ENCODE measurements at places on chromosomes 6 and 20.

DNA sequence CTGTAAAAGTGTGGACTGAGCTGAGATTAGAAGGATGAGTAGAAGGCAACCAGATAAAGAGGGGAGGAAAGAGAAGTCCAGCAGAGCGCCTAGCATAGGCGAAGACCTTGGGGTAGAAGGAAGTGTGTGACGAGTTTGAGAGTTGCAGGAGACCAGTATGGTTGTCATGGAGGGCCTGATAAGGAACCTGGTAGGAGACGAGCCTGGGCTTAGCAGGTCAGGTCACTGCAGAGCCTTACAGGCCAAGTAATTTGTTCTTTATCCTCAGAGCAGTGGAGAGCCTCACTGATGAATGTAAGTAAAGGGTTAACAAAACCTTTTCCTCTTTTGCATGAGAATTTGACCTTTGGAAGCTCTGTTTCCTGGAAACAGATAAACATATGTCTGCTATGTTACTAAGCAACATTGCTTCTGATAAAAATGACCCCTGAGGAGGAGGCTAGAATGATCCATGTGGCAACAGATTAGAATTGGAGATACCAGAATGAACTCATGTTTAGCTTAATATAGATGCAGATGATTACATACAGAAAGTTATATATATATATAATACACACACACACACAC, 2.9 kb upstream of the TMEM74B start:
- DNase-seq = no peak

GRCh38 chr6:19833947-19834346, 3.2 kb upstream of the ID4 start:
- DNase-seq = no peak

- no peak for DNase-seq
Measured at GRCh38 chr20:2065099-2065498, 36.5 kb upstream of the STK35 start.

- DNase-seq = no peak
Measured at GRCh38 chr6:107064579-107065065, 36.6 kb downstream of the MTRES1 start.

DNA sequence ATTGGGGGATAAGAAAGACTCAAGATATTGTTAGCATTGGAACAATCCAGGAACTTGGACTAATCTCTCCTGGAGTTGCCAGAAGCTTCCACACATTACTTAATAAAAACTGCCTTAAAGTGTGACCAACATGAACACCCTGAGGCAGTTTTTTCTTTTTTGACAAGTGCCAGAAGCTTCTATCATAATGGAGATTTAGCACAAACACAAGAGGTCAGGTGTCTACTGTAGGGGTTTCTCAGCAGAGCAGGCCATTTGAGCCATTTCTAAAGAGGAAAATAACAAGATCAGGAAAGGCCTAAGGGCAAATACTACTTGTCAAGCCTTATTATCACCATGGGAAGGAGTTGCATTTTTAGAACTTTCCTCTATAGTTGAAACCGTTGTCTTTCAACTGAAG, 361.5 kb downstream of the EPM2A start:
- no peak for DNase-seq

- DNase-seq = no peak
Measured at GRCh38 chr6:45388328-45388727, 10.6 kb upstream of the SUPT3H start.

- DNase-seq = no peak
Measured at GRCh38 chr20:58071298-58071697, 157.2 kb downstream of the ANKRD60 start.

- no peak for DNase-seq
Measured at GRCh38 chr6:71929047-71929446, 42.7 kb downstream of the RIMS1 start.

DNA sequence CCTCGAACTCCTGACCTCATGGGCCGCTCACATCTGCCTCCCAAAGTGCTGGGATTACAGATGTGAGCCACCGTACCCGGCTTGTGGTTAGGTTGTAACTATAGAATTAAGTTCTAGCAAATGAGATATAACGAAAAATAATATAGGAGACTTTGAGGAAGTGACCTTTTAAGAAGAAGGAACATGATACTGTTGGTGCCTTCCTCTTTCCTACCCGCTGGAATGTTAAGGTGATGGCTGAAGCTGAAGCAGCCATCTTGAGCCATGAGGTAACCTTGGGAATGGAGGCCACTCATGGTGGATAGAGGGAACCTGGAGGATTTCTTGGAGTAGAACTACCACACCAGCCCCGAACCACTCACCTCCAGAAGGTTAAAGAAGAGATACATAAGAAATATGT, 48.1 kb upstream of the MDGA1 start:
- DNase-seq = no peak

DNA sequence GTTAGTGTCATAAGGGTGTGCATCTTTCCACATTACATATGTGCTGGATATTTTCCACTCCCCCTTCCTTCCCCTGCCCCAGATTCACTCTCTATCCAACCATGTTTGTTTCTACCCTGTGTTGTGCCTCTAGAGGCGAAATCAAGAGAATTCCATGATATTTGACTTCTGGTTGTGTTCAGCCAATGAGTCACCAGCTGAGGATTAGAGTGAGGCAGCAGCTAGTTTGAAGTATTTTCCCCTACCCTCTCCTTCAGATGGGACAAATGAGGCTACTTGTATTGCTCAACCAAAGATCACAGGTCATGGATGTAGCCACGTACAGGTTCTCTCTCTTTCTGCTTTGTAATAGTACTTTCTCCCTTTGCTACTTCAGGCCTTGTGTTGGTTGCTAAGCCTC, 24.5 kb upstream of the OR2J2 start:
- DNase-seq = no peak

- no peak for DNase-seq
Measured at GRCh38 chr6:153016846-153017245, 14.3 kb upstream of the MTRF1L start.

DNA sequence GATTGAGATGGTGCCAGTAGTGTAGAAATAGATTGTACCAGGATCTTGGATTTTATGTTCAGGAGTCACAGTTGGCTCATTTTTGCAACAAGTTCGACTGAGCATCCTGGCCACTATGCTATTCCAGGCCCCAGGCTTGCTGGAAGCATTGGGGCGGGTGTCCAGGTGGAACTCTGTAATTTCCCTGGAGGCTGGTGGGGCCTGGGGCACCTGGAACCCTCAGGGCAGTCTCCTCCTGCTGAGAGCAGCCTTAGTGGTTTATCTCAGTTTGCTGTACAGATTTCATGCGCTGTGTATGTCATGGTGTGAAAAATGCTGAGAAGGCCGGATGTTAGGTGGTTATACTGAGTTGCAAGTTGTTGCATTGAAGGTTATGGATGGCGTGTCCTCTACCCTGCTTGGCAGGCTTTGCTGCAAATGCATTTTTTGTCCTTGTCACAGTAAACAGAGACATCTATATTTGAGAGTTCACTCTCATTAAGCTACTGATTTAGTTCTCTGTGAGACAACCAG, 135.1 kb upstream of the MYLIP start:
- DNase-seq = no peak

- no peak for DNase-seq
Measured at GRCh38 chr20:10312111-10312510, 93.5 kb downstream of the SNAP25 start.

- DNase-seq = no peak
Measured at GRCh38 chr6:43858161-43859153, 88.4 kb downstream of the VEGFA start.

- DNase-seq = no peak
Measured at GRCh38 chr6:22727710-22728109, 158.3 kb downstream of the HDGFL1 start.

- no peak for DNase-seq
Measured at GRCh38 chr6:24332317-24332716, 25.5 kb downstream of the DCDC2 start.

DNA sequence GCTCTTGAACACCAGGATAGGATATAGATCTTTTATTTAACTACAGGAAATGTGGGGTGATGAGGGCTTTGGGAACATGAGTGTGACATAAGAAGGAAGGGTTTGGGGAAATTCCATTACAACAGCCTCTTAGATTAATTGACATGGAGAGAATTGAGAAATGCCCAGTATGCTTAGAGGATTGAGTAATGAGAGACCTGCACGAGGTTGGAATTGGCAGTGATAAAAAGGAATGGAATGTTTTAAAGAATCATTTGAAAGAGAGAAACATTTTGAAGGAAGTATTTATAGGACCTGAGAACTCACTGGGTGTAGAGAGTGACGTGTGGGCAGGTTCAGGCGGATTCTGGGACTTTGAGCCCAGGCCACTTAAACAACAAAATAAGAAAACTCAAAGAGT, 227.0 kb downstream of the BMP2 start:
- DNase-seq = no peak

- no peak for DNase-seq
Measured at GRCh38 chr6:55898342-55898741, 23.0 kb upstream of the BMP5 start.

DNA sequence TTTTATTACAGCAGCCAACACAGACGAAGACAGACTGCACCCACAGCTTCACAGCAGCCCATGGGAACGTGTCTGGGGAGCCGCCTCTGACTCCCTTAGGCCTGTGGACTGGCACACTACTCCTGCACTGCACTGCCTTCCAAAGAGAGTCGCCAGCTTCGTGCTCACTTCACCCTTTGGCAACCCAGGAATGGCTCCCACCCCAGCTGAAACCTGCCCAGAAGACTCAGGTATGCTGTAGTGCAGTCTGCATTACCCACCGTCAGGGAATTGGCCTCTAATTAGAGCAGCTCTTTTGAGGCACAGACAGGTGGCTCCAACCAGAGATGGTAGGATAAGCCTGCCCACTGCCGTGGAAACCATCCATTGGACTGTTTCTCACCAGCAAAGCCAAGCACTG, 39.9 kb upstream of the FRMD1 start:
- DNase-seq = no peak

DNA sequence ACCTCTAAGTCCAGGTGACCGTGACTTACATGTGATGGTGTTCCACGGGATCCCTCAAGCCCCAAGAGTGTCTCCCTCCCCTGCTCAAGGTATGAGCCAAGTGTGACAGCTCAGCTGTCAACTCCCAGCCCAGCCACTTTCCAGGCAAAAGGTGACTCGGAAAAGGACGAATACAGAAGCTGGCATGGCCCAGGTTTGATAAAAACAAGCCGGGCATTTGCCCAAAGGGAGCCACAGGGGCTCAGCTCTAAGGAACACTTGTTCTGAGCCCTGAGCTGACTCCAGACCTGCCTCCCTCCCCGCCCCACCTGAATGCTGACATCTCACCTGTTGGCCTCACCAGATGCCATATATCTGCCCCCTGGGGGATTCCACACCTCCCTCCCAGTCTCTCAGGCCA, 43.0 kb upstream of the BPIFA2 start:
- DNase-seq = no peak

GRCh38 chr6:157988700-157989063, 7.0 kb downstream of the SYNJ2 start:
- no peak for DNase-seq

DNA sequence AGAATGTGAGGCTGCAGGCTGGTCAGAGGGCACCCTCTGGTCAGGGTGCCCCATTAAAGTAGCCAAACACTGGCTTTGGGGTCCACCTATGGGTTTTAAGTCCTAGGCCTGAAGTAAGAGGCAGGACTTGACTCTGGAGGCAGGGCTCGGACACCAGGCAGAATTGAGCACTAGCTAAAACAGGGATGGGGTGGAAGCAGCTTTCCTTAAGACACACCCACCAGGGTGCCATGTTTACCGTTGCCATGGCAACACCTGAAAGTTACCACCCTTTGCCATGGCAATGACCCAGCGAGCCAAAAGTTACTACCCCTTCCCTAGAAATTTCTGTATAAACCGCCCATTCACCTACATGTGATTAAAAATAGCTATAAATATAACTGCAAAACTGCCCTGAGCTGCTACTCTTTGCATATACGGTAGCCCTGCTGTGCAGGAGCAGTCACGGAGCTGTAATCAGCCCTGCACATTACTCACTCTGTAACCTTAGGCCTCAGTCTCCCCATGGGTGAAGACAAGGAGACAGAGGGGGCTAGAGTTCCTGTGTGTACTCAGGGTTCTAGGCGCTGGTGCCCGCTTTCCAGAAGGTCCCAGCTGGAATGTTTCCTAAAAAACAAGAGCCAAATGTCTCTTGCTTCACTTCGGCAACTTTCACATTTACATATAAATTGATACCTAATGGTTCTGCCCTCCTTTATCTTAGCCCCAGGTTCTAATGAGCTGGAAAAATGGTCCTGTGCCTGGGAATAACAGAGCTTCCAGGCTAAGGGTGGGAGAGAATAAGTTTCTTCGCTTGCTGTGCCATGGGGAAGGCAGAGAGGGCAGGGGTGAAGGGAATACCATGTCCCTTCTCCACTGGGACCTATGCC, 27.2 kb upstream of the SRSF6 start:
- DNase-seq = no peak

DNA sequence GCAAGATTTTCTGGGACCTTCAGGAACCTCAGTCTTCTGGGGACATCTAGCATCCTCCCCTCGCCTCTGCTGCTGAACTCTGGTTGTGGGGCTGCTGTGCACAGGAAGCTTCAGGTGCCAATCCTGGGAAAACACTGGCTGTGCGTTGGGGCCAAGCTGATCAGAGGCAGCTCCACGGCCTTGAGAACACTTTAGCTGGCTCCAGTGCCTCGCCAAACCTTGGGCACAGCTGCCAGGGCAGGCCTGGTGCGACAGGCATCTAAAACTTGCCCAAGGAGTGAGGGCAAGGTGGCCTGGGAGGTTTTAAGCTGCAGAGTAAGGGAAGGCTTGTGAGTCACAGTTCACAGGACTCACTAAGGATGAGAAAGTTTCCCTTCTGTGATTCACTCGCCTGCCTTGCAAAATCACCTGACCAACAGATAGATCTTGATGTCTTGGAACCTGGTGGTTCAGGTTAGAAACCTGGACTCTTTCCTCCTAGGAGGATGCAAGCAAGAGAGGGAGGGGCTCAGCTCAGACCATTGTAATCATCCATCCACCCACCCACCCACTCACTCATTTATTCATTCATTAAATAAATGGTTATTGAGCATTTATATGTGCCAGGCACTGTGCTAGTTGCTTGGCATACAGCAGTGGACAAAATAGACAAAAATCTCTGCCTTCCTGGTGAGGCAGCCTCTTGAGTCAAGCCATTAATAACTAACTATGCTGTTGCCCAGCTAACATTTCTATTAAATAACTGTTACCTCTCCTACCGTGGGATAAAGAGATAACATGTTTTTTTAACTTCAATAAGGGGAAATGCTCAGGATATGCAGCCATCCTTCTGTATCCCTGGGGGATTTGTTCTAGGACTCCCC, 2.5 kb upstream of the SPATS1 start:
- DNase-seq = no peak

- peak; percentile 38 for DNase-seq
Measured at GRCh38 chr20:35523298-35523888, 6.1 kb downstream of the C20orf173 start.

DNA sequence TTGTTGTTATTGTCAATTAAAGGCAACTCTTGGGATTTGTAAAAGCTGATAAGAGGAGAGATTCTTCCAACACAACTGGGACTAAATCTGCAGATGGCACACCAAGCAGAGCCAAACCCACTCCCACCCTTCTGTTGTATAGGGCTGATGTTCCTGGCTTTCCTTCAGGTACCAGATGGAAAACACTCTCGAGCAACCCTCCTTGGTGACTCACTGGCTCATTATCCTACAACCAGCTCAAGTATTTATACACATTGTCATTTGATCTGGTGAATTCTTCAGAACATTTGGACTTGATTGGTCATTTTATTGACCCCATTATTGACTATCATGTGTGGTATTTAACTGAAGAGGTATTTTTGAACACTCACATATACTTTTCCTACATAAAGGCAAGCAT, 190.3 kb upstream of the PCSK2 start:
- no peak for DNase-seq

GRCh38 chr6:154969796-154970195, 25.3 kb upstream of the TIAM2 start:
- DNase-seq = no peak

Data from hematopoietic multipotent progenitor cell (in vitro differentiated cells).